ENCODE measurements at places on chromosomes 7 and 10. TPM values are rescaled to one million over a fixed set of nuclear protein-coding genes. Genes with fewer than 3 reads are reported as not detected.

- no peak for DNase-seq
Observed at GRCh38 chr7:111564078-111564477, 1.8 kb upstream of the IMMP2L start.

DNA sequence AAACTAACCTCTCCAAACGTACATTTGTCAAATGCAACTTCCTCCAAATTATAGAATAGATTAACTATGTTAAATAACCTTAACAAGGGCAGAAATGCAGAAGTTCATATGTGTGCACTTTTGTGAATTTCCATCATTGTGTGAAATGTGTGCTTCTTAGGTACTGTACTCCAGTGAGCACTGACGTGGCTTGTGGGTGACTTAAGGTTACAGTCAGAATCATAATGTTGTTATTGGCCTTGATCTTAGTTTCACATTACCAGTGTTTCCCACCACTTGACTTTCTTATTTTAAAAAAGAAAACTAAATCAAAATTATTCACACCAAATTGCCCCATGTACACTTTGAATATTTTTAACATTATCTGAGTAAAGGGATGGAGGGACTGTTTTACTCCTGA is 155.1 kb upstream of the FZD8 start:
- DNase-seq, result no peak

AP1S1 gene
- 73.9 TPM for polyA plus RNA-seq

DNA sequence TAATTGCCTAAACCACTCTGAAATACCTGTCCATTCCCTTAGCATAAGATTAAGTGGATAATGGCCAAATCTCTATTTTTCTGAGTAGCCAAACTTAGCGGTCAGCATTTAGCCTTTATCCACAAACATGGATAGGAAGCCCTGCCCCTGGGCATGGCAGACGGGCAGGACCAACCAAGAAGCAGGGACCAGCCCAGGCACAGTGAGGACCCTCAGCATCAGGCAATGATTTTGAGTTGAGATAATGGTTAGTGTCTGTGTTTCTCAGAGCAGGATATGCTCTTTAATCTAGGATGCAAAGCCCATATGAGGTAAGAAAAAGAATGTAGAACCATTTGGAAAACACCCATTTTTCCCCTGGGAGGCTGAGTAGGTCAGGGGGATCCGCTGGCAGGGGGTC is 131.7 kb downstream of the DPP6 start:
- no peak for DNase-seq

DNA sequence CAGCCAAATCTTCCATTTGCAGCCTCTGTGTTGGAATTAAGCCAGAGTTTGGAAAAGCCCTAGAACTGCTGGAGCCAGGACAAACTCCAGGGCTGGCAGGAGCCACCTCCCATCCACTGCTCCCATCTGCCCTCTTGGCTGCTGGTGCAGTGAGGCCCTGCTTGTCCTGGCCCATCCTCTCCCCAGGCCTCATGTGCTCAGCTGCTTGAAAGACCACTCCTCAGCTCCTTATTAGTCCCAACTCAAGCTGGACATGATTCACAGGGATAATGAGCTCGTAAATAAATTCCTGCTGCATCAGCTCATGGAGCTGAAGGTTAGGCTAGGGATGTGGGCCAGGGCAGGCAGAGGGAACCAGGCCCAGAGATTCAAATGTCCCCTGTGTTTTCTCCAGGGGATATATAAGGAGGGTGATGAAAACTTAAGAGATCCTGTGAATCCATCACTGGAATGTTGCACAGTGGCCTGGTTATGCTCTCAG is 282.8 kb downstream of the RPS24 start:
- no peak for DNase-seq

FAM221A gene
- 17.1 TPM for polyA plus RNA-seq

GRCh38 chr7:130352194-130353074 is 7.8 kb downstream of the CPA5 start:
- DNase-seq, result no peak

AKR1C8 gene
- polyA plus RNA-seq, result 0.64 TPM

- DNase-seq, result no peak
Observed at GRCh38 chr10:31133251-31133791, 101.7 kb upstream of the ZNF438 start.

- DNase-seq, result no peak
Observed at GRCh38 chr7:142529591-142529990, 219.7 kb upstream of the PRSS1 start.

GRCh38 chr10:78862328-78862640 is 206.5 kb upstream of the ZMIZ1 start:
- DNase-seq, result no peak

CFTR gene
- 4.6 TPM for polyA plus RNA-seq

DNA sequence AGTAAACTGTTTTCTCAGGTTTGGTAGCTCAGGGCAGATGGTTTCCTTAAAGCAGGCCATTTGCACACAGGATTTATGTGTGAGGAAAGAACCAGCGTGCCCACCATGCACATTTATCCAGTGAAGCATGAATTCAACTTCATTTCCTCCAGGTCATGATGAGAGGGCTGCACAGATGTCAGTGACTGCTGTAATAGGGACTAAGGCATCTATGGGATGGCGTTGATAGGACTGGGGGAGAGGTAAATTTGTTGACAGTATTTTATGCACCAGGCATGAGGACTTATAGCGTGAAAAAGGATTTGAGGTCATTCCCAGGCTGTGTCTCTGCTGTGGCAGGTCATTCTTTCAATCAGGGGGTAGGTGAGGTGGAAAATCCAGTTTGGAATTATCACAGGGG is 302.9 kb downstream of the XPNPEP1 start:
- DNase-seq, result no peak

NUTM2D gene
- 9.1 TPM for polyA plus RNA-seq

DNA sequence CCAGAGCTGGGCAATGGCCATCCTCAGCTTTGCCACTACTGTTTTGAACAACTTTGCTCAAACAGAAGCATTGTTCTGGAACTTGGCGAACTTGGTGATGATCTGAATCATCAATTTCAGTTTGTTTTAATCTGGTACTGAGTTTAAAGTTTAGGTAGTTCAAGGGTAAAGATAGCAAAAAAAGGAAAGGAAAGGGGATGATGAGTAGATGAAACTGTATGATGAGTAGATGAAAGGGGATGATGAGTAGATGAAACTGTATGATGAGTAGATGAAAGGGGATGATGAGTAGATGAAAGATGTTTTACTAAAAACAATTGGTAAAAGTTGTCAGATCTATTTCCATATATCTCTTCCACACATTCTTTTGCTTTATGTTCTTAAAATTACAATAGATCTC is 737.0 kb downstream of the LRMDA start:
- DNase-seq, result no peak

GRCh38 chr7:127781081-127781480 is 129.1 kb downstream of the SND1 start:
- no peak for DNase-seq

DNA sequence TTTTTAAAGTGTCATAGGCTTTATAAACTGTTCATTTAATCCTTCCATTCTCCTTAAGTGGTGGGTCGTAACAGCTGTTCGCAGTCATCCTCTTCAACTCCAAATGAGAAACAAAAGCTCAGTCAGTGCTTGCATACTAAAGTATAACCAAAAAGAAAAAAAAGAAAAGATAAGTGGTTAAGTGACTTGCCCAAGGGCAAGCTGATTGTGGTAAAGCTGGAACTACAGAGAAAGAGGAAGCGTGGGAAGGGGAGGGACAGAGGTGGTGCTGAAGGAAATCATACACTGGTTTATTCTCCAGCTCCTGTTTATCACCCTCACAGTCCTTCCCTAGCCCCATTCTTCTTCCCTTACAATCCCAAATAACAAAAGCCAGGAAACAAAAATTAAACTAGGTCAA is 29.6 kb downstream of the IDE start:
- no peak for DNase-seq

- DNase-seq, result no peak
Observed at GRCh38 chr7:149869867-149870266, 3.9 kb upstream of the ATP6V0E2 start.

MACROH2A2 gene
- polyA plus RNA-seq, result 75.6 TPM

GRCh38 chr7:69182596-69183467 is 415.4 kb upstream of the AUTS2 start:
- DNase-seq, result no peak

DNA sequence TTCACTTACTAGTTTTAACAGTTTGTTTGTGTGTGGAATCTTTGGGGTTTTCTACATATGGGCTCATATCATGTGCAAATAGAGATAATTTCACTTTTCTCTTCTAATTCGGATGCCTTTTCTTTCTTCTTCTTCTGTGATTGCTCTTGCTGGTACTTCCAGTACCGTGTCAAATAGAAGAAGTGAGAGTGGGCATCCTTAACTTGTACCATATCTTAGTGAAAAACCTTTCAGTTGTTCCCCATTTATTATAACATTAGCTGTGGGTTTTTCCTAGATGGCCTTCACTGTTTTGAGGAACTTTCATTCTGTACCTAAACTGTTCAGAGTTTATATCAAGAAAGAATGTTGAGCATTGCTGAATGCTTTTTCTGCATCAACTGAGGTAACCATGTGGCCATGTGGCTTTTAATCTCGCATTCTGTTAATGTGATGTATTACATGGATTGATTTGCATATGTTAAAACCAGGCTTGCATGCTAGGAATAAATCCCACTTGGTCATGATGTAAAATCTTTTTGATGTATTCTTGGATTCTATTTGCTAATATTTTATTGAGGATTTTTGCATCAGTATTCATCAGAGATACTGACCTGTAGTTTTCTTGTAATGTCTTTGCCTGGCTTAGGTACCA is 78.7 kb downstream of the FAM107B start:
- no peak for DNase-seq

DNA sequence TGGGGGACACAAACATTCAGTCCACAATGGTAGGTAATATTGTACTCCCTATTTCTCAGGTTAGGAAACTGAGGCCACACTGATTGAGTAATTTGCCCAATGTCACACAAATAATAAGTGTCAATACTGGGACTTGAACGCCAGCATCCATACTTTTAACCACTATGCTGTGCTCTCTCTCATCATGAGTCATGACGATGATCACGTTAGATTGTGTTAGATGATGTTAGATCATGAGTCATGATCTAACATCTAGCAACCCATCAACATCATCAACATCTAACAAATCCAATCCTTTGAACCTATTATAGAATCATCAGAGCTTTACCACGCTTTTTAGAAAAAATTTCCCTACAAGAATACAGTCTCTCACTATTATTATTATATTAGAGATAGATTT is 28.1 kb upstream of the HERPUD2 start:
- no peak for DNase-seq

DNA sequence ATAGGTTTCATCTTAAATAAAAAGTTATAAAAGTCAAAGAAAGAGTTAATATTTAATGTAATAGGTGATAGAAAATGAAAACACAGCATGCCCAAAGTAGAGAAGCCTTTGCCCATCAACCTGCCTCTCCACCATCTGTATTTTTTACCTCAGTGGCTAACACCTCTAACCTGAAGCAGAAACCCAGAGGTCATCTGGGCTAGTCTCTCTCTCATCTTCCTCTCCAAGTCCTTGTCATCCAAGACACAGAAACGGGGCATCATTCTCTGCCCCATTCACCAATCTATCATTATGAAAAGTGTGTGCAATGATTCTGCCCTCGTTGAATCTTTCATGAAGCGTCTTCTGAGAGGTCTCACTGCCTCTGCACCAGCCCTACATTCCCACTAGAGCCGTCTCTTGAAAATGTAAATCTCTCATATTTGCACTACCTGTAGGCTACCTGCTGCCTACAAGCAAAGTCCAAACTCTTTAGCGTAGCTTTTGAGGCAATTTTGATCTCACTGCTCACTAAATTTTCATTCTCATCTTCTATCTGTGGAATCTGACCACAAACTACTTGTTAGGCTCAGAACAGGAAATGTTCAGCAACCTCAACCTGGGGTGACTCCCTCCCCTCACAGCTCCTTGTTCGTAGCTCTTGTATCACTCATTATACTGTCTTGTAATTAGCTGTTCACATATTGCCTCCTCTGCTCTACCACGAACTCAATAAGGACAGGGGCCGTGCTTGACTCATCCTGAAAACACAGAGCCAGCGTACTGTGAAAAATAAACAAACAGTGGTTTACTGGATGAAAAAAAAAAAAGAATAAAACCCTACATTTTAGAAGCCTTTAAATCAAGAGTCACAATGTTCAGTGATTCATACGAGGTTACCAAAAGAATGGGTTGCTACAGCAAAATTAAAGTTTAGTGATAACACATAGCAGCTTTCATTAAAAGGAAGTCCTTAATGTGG is 83.1 kb downstream of the CTNNA3 start:
- DNase-seq, result no peak

ANLN gene
- polyA plus RNA-seq, result 27.7 TPM

- no peak for DNase-seq
Observed at GRCh38 chr7:129993275-129993674, 40.5 kb upstream of the UBE2H start.

DNA sequence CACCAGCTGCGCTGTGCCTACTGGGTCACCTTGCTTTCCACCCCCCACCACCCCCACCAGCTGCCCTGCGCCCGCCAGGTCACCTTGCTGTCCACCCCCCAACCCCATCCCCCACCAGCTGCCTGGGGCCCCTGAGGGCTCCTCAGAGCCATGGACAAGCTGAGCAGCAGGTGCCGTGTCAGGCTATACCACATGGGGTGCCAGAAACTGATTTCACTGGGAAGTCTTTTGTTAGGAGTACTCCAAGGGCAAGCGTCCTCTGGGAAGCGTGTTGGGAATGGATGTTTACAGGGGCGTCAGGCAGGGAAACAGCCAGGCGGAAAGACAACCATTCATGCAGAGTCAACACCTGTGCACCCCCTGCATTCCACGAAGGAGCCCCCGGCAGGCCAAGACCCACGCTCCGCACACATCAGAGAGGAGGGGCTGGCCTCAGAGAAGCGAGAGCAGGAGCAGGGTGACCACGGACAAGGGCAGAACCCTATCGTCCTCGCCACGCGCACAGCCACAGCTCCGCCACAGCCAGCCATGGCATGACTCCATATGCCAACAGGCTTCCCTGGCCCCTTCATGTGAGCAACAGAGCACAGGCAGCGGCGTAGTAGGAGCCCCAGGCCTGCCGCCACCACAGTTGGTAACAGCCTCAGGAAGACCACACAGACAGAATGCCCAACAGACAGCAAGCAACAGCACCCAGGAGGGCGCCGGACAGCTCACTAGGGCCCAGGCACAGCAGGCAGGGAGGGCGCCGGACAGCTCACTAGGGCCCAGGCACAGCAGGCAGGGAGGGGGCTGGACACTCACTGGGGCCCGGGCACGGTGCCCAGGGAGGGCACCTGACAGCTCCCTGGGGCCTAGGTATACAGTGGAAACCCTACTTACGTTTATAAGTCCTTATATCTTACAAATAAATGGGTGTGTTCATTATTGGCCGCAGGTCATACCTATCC is 180.8 kb downstream of the MAD1L1 start:
- DNase-seq, result no peak

BTBD16 gene
- polyA plus RNA-seq, result 0.66 TPM

GRCh38 chr10:70330671-70331070 is 46.9 kb upstream of the NPFFR1 start:
- DNase-seq, result no peak

DNA sequence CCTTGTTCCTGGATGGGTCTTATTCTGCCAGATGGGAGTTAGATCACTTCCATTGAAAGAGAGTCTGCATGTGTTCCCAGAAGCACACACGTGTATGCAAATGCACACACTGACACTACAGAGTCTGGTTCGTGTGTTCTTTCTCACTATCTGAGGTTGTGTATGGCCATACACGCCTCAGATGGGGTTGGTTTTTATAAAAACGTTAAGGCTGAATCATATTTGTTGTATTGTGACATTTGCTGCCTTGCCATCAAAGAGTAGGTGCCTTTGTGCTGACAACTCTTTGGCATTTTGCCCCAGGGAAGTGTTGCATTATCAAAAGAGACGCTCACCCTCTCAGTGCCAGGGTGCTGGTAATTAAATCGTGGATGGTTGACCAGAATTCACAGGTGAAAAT is 37.7 kb upstream of the HDAC9 start:
- DNase-seq, result no peak

- no peak for DNase-seq
Observed at GRCh38 chr7:107100824-107101223, 56.3 kb downstream of the PRKAR2B start.
